ENCODE measurements at places on chromosomes 16 and 17.

GRCh38 chr16:79269211-79269863 lies 331.2 kb downstream of the MAF start:
- DNase-seq = no peak

DNA sequence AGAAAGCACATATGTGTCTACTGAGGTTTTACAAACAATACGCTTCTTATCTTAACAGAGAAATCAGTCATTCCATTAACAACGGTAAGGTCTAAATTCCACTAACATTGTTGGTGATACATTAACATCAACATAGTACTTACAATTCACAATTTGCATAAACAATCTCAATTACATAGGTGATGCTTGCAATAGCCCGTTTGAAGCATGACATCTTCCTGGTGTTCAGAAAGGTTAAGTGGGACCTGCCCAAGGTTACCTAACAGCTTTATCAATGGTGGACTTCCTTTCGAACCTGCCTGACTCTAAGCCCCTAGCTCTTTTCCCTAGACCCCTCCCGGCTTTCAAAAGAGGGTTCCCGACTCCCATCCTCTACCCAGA lies 699 bp downstream of the FAM222B start:
- DNase-seq = no peak

DNA sequence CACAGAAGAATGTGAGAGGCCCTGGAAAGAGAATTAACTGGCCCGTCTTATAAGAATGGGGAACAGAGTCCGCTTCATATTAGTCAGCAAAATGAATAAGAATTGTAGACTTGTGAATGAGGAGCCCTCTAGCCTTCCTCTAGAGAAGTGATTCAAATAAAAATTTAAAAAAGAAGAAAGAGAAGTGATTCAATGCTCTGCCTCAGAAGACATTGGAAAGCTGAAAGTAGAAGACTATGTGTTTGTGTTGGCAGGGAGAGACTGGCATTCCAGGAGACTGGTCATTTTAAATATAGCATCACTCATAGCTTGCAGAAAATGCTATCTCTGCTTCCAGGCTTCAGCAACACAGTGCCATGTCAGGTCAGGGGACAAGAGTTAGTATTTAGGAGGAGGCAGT lies 190.6 kb upstream of the HS3ST3A1 start:
- no peak for DNase-seq

- DNase-seq = no peak
These were observed 13.9 kb downstream of the JPT2 start for GRCh38 chr16:1691956-1692355.

GRCh38 chr17:68238164-68238870 lies 9.5 kb upstream of the AMZ2 start:
- no peak for DNase-seq

DNA sequence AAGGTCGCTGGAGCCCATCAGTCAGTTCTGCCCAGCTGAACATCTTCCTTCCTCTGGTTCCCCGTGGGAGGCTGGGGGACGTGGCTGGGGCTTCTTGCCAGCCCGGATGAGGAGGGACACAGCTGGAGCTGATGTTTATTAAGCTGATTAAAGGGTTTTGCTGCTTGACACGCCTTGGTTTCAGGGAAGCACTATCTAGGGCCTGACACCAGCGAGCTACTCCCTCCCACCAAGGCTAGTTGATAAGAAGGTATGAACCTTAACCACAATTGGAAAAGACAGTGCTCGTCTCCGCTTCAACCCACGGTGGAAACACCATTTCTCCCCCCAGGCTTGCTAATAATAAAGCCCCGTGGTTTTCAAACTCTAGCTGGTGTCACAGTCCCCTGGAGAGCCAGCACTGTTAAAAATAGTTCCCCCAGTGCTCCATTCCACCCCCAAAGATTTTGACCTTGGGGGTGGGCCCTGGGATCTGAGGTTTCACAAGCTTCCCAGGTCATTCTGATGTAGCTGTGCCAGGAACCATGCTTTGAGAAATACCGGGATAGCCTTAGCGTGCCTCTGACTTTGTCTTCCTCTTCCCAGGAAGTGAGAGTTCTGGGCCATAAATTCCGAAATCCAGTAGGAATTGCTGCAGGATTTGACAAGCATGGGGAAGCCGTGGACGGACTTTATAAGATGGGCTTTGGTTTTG lies 5.5 kb downstream of the DHODH start:
- peak; percentile 38 for DNase-seq

DNA sequence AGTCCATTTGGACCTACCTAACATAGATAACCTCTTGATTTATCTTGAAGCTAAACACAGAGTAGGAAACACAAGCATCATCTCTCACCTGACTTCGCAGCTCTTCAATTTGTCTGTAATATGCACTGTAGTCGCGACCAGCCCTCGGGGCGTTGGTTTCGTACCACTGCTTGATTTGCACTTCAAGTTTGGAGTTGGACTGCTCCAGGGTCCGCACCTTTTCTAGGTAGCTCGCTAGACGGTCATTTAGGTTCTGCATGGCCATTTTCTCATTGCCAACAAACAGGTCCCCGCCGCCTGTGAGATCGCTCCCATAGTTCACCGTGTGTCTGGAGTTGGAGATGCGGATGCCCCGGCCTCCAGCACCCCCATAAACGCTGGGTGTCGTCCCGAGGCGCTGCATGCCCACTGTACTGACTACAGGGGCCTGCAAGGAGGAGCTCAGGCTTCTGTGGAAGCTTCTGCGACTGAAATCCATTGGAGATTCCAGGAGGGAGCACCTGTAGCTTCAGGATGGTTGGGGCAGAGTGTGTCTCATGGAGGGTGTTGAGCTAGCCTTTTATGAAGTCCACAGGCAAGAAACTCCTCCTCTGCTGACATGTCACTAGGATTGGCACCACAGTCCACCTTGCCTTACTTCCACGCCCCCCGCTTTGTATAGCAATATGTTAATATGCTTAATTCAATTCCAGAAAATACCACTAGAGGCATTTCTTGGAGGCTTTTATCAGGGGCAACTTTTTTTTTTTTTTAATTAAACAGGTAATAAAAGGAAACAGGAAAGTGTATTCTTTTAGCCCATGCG lies at the start of gene KRT20:
TSS of gene KRT20 (minus strand) at position 535 of the 805 bp plus-strand sequence. CDS start at position 478, 57 bp downstream.
- no peak for DNase-seq

- DNase-seq = peak; percentile 62
These were observed 14.9 kb downstream of the GPRC5C start for GRCh38 chr17:74446551-74447500.

DNA sequence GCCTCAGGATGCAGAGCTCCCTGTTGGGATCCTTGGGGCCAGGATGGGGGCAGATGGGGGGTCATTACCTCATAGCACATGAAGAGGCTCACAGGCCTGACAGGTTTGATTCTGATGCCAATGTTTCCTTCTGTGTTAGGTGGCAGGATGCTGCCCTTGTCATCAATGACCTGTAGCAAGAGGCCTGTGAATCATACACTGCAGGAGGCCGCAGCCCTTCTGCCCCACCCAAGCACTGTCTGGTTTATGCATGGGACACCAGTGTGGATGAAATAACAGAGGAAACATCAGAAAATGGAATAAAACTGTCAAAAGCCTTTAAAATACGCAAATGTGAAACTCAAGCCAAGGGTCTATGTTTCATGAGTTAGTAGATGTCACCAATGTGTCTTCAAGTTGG lies 60.5 kb upstream of the ACSM2B start:
- DNase-seq = no peak

- no peak for DNase-seq
These were observed 41.6 kb downstream of the MYO1D start for GRCh38 chr17:32835291-32835761.

DNA sequence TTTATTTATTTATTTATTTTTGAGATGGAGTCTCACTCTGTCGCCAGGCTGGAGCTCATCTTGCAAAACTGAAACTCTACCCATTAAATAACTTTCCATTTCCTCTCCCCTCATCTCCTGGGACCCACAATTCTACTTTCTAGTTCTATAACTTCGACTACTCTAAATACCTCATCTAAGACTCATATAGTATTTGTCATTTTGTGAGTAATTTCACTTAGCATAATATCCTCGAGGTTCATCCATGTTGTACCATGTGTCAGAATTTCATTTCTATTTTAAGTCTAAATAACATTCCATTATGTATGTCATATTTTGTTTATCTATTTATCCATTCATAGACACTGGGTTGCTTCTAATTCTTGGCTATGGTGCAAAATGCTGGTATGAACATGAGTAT lies 5.1 kb upstream of the NT5M start:
- DNase-seq = no peak

- DNase-seq = no peak
These were observed 94.3 kb downstream of the SDK2 start for GRCh38 chr17:73549841-73550430.

GRCh38 chr16:14101415-14101814 lies 30.3 kb downstream of the MRTFB start:
- no peak for DNase-seq

DNA sequence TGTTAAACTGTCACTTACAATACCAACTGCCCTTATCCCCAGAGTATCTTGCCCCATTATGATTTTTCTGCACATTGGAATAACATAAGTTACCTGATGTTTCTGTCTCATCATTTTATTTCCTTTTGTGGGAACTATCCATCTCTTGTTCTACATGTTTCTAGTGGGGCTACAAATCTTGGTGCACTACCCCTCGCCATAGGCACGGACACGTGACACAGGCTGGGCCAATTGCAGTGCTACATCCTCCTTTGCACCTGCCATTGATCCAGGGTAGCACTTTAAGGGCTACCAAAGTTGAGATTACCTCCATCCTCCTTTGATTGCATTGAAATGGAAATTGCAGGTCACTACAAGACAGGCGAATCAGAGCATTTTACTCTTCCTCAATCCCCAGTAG lies 14.2 kb upstream of the SYT17 start:
- DNase-seq = no peak

DNA sequence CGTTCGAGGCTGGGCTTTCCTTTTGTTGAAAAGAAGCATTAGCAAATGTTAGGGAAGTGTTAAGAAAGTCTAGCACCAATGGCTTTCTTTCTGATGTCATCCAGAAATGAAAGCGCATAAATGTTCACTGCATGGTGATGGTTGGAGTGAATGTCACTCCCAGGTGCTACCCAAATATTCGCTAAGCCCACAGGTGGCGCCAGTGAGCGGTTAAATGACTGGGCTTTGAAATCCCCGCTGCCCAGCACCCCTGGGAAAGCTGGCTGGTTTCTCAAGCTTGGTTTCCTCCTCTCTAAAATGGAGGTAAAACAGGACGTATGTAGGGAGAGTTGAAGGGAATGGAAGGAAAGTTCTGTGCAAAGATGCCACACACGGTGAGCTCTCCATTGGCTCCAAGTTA lies 104.4 kb downstream of the IRX5 start:
- peak; percentile 67 for DNase-seq

DNA sequence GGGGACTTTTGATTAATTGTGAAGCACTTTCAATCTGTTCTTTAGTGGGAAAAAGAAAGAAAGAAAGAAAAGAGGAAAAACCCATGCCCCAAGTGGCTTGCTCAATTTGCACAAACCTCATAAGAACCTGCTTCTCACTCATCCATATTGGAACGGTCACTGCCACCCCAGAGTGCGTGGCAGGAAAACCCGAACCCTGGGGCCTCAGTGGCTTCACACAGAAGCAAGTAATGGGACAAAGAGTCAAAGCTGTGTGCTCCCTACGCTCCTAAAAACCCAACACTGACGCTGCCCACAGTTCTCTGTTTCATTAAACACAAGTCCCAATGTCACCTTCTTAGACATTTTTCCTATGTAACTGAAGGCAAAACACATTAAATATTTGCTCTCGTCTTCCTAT lies 1.2 kb downstream of the SLC6A4 start:
- no peak for DNase-seq

- no peak for DNase-seq
These were observed 13.5 kb downstream of the GSDMB start for GRCh38 chr17:39904990-39905288.

DNA sequence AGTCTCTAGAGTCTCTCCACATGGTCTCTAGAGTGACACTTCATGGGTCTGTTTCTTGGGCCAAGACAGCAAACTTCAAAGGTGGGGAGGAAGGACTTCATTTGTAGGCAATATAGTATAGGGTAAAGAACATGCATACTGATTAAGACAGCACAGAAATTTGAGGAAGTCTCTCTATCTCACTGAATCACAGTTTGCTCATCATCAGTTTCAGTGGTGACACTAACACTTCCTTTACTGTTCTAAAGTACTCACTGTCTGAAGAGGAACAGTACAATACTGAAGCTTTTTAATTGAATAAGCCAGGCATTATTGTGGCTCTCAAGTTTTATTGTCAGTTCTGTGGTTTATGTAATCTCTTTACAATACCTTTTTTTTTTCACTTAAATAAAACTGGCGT lies 656.4 kb upstream of the CDH8 start:
- DNase-seq = no peak

- DNase-seq = no peak
These were observed 312.5 kb upstream of the TNRC6C start for GRCh38 chr17:77646046-77646430.

GRCh38 chr17:53472586-53472985 lies 350.1 kb upstream of the KIF2B start:
- no peak for DNase-seq

GRCh38 chr17:4342535-4342934 lies 23.9 kb downstream of the UBE2G1 start:
- DNase-seq = no peak

DNA sequence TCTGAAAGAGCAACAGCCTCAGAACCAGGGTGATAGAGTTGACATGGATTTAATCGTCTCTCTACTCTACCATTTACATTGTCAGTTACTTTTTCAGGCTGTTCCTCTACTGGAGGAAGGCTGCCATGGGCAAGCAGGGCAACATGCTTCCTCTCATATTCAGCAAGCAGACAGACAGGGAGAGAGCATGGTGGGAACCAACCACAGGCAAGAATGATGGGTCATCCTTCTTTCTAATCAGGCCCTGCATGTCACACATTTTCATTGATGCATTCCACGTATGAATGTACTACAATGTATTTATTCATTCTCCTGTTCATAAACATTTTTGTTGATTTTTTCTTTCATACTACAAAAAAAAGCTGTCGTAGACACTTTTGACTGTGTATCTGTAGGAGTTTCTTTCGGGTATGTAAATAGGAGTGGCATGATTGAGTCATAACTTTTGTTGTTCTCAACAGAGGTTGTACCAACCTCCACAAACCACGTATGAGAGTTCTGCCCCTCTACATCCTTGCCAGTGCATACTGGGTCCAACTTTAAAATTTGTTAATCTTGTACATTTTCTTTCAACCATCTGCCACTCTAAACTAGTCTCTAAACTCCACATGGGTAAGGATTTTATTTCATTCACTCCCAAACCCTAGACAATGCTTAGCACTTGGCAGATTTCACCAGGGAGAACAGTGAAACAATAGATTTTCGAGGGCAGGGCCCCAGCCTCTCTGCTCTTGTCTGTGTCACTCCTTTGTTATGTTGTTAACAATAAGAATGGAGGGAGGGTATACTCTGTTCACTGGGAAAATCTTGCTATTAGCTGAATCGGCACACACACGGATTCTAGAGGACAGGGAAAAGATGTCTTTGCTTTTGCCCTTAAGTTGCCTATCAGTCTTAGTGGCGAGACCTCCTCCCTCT lies 58.7 kb downstream of the CMC2 start:
- no peak for DNase-seq

GRCh38 chr16:10859658-10860057 lies 17.3 kb upstream of the CIITA start:
- DNase-seq = no peak

Data from testis (tissue), 5 donors.